ENCODE measurements at places on chromosomes 4 and X.

- DNase-seq = no peak
Observed at GRCh38 chrX:134004084-134004483, 18.7 kb upstream of the GPC3 start.

DNA sequence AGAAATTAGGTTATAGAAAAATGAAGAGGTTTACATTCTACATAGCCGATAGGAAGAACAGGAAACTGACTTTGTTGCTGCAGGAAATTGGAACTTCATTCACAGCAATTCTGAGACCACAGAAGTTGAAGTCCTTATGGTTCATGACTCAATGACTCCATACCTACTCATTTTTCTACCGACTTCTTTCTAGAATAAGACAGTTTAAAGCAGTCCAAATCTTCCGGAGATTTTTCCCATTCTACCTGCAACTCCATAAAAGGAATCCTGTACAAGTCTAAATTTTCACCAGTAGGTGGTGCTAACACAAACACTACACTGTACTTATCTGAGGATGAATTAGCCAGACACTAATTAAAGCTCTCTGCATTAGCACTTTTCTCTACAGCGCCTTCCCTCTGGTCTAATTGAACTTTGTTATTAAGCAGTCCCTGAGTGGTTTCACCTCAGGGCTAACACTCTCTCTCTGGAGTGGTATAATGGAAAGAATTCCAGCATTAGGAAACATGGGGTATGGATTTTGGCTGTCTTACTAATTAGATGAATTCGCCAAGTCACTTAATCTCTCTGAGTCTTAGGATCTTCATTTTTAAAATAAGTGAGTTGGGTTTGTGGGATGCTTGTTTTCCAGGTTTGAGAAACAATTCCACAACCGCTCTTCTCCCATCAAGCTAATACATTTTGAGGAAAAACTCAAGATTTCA is 167.9 kb downstream of the SMIM20 start:
- DNase-seq = no peak

DNA sequence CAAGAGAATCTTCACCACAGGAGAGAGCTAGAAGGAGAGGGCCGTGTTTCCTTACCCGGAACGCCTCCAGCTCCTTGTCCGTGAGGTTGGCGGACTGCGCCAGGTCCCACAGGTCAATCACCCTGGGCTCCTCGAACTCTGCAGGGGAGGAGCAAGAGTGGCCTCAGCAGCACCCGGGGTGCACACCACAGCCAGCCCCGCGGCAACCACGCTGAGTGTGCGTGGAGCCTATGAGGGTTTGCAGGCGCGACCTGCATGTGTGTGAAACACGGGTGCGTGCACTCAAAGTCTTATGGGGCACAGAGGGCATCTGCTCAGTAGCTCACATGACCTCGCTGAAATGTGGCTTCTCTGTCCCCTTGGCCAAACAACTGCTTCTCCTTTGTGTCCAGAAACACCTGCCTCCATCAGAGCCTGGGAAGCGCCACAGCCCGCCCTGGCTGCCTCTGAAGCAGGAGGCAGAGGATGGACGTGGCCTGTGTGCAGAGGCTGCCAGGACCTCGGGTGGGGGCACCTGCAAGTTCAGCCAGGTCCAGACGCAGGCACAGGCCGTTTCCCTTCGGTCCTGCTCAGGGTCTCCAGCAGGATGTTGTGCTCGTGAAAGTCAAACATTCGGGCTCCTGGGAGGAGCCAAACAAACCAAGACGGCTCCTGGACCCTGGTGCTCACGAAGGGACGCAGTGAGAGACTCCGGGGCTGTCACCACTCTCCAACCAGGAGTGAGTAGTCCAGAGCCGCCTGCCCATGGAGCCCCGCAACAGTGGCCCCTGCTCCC is 16.0 kb downstream of the LRPAP1 start:
- DNase-seq = no peak

- DNase-seq = no peak
Observed at GRCh38 chrX:129663171-129663570, 8.4 kb upstream of the APLN start.

GRCh38 chr4:69546134-69546765 is 50.5 kb upstream of the UGT2B4 start:
- DNase-seq = no peak

- DNase-seq = no peak
Observed at GRCh38 chr4:6716958-6717655, 1.1 kb downstream of the BLOC1S4 start.

DNA sequence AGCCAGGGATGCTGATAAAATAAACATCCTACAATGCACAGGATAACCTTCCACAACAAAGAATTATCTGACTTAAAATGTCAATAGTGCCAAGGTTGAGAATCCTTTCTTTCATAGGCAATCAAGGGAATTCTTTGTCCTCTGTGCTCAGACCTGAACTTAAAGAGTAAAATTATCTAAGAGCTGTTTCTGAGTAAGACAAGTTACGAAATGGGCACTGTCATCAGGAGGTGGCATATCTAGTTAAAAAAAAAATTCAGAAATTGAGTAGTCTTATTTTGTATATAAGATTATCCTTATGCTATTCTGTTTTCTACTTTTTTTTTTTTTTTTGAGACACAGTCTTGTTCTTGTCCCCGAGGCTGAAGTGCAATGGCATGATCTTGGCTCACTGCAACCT is 3.3 kb upstream of the RAB33B start:
- DNase-seq = no peak

- DNase-seq = no peak
Observed at GRCh38 chr4:106681381-106681921, 312.9 kb upstream of the GIMD1 start.

- DNase-seq = no peak
Observed at GRCh38 chr4:87853108-87853507, 20.3 kb downstream of the MEPE start.
